ENCODE measurements at places on chromosomes 6 and 20.
A peak's percentile ranks its signal among the peaks of the same experiment; 100 is the strongest.

- no peak for DNase-seq
Observed at GRCh38 chr6:32195652-32195901, 3.1 kb upstream of the GPSM3 start.

DNA sequence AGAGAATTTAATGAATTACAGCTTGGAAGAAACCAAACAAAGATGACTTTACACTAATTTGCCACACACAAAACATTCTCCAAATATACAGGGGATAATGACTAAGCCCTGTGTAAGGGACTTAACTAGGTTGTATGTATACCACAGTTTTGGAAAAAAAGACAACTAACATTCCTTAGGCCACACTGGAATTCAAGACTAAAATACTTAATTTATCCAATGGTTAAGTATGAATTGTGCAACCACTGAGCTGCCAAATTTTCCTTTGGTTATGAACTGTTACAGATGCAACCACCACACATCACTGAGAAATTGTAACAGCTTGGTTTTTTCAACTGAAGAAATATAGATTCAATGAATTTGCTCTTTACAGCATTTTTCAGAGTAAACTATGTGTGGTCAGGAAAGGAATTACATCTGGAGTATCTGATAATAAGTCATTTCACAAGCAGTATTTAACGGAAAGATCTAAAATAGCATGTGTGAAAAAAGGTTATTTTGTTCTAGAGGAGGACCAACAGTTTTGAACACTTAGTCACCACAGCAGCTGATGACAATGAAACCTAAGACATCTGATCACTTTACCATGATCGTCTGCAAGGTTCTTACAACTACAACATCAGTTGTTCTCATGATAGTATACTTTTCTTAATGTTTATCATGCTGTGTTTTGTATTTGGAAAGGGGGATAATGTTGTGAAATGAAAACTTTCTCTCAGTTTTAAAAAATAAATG is 318.8 kb downstream of the BCKDHB start:
- no peak for DNase-seq

GRCh38 chr6:35453236-35453635 is 1.1 kb downstream of the FANCE start:
- DNase-seq, result no peak

- no peak for DNase-seq
Observed at GRCh38 chr6:66568271-66568670, 861.2 kb upstream of the EYS start.

DNA sequence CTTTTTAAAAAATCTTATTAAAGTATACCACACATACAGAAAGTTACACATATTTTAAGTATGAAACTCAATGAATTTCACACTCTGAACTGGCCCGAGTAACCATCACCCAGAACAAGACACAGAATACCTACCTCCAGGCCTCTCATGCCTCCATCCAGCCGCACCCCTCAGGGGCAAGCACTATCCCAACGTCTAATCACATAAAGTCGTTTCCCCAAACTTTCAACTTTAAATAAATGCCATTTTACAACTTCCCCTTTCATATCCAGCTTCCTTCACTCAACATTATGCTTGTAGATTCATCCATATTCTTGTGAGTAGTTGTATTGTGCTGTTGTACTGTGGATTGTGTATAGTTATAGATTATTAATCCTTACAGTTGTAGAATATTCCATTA is 539.1 kb downstream of the CD83 start:
- DNase-seq, result no peak

DNA sequence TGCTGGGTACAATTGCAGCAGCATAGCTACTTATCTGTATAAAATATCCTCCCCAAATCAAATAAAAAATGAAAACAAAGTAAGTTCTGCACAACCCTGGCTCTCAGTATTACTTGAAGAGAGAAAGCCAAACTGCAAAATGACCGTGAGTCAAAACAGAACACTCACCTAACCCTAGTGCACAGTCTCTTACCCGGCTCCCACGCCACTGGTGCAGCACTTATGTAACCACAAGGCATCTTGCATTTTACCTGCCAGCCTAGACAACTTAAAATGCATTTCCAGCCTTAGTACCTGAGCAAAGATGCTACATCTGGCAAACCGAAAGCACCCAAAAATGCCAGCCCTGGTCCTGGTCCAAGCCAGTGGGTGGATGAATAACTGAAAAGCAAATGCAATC is 12.4 kb upstream of the SIRPB1 start:
- DNase-seq, result no peak

DNA sequence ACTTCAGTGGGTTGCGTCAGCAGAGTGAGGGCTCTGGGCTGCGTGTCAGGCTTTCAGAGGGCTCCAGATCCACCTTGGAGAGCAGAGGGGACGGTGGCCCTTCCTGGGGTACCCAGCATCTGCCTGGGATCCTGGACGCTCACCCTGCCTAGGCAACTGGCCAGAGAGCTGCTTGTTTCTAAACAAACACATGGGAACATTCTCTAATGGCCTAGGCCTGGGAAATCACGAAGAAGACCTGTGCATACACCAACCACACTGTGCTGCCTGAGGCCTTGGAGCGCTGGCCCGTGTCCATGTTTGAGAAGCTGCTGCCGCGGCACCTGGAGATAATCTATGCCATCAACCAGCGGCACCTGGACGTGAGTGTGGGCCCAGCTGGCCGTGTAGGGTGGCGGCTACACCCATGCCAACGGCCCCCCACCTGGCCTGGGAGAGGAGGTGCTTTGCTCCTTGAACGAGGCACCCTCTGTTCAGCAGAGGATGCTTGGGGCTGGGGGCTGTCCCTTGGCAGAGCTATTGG is 32.2 kb downstream of the PYGB start:
- DNase-seq, result no peak

DNA sequence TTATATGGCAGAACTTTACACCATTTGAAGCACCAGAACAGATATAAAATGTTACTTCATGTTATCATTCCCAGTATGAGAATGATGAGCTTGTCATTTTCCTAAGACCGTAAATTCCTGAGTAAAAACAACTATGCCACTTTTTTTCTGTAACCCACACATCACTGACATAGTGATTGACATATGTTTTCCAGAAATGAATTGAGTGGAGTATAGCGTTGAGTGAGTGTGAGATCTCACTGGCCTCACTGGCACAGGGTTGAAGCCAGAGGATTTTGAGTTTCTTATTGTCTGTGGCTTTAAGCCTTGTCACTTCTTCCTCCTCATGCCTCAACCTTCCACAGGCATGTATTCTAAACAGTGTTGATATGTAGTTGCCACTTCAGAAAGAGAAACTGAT is 62.3 kb downstream of the PDE7B start:
- DNase-seq, result no peak

GRCh38 chr6:80550281-80550680 is 443.8 kb downstream of the BCKDHB start:
- DNase-seq, result no peak

- no peak for DNase-seq
Observed at GRCh38 chr20:38833154-38833856, 27.8 kb downstream of the PPP1R16B start.

- DNase-seq, result no peak
Observed at GRCh38 chr20:39290575-39290974, 328.4 kb downstream of the DHX35 start.

DNA sequence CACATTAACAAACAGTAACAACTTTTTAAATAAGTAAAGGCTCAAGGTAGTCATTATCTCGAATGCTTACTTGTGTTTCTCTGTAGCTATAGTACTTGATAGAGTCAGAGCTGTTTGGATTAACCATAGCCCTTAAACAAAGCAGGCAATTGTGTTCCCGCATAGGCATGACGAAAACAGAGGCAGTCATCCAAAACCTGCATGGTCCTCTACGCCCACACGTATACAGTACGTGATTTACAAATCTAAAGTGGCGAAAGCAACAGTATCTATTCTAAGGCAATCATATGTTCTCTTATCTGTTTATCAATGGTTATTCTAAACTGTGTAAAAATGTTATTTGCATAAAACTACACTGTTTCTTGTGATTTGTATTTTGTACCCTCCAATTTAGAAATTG is 31.8 kb downstream of the HFE start:
- no peak for DNase-seq

DNA sequence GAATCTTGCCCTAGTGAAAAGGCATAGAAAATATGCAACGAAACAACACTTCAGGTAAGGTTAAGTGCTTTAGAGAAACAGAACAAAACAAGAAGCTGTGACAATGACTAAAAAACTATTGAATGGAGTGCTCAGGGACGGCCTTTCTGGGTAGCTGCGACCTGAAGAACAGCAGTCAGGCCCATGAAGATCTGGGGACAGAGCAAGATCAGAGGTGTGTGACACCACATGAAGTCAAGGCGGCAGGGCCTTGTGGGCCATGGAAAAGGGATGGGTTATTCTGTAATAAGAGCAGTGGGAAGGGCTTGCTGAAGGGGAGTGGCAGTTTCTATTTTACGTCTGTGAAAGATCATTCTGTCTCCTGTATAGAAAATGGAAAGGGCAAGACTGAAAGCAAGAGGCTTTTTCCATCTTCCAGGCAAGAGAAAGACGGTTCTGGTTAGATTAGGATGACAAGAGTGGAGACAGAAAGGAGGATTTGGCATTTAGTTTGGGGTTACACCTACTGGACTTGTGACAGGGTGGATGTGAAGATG is 5.1 kb downstream of the UBE2V1 start:
- no peak for DNase-seq

DNA sequence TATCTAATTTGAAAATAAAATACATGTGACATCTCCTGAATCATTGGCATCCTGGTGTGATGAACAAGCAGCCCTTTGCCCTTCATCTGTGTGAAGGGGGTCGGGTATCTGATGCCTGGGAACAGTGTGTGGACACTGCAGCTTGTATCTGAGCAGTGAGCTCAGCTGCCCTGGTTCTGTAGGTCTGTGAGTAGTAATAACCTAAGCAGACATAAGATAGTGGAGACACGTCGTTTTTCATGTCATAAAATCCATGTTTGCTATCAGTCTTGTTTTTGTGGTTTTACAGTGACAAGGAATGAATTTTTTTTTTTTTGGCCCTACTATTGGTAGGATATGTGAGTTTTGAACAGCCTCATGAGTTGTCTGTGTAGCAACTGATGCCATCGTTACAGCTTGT is 133.0 kb downstream of the JARID2 start:
- DNase-seq, result no peak

GRCh38 chr6:53124131-53124800 is 24.4 kb downstream of the GCM1 start:
- no peak for DNase-seq

DNA sequence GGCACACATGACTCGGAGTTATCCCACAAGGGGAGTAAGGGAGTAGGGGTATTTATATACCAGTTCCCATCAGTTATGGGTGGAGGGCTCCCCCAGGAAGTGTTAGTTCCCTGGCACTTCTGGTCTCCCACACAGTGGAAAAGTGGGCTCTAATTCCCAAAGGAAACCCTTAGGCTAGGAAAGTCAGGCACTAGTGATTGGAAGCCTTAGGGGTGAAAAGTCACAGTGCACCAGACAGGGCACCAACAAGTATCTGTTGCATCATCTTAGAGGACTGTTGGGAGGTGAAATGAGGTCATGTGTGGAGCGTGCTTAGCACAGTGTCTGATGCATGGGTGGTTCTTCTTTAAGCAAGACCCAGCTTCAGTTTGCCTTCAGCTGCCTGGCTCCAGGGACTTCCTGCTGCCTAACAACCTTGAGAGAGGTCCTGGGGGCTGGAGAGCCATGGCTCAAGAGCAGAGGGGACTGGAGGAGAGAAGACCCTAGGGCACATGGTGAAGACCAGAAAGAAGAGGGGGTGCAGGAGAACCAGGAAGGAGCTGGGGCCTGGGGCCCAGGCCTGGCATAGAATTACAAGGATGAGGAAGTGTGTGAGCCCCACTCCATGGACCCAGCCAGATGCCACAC is 7.5 kb upstream of the FOXP4 start:
- no peak for DNase-seq

GRCh38 chr6:71153755-71154325 is 134.8 kb upstream of the OGFRL1 start:
- no peak for DNase-seq

GRCh38 chr6:148628251-148628650 is 118.6 kb upstream of the UST start:
- DNase-seq, result no peak

GRCh38 chr6:154758125-154758524 is 24.9 kb downstream of the SCAF8 start:
- no peak for DNase-seq

- no peak for DNase-seq
Observed at GRCh38 chr20:32908334-32909292, 49.9 kb downstream of the EFCAB8 start.

GRCh38 chr20:43969501-43970182 is 55.0 kb downstream of the TOX2 start:
- DNase-seq, result no peak

DNA sequence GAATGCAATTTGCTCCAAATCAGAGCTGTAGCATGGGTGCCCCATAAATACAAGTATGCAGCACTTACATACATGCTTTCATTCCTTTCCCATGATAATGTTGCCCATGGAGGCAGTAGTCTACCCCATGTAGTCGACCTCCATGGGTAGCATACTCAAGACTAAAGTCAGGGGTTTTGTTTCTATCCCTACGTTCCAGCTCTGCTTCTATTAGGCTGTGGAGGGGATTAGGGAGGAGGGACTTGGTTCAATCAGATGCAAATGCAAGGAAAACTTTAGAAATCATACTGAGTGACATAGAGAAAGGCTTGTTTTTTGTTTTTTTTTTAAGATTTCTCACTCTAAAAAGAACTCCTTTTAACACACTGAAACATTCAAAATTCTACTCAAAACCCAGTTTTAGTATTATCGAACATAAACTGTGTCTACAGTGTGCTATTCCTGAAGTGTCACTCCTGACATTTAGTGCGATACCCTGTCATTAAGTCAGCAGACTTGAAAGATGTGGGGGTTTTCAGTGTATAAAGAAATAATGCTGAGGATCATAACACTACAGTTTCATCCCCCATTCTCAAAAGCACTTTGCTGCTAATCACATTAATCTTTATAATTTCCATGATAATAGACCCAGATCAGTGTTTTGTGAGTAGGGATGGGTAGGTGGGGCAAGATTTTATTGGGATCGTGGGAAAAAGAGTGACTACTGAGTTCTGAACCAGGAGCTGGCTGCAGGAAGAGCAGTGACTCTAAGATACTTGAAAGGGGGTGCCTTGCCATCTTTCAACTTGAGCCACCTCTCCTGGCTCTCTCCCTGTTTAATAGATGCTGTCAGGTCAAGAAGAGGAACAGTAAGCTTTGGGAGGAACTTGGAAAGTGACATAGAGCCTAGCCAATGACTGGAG is 40.4 kb upstream of the SCML4 start:
- DNase-seq, result no peak

DNA sequence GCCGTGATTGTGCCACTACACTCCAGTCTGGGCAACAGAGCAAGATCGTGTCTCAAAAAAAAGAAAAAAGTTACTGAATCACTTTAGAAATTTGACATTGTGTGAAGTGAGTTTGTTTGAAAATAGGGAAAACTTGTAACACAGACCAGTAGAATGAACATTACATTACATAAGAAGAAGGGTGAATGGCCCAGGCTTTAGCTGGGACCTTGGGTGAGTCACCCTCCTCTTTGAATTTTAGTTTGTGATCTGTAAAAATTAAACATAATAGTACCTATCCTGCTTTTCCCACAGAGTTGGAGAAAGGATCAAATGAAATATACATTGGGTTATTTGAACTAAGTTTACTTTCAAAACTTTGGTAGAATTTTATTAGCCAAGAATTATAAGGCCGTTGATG is 56.3 kb downstream of the KCNS1 start:
- DNase-seq, result no peak

GRCh38 chr6:41846666-41847237 is 48.4 kb downstream of the USP49 start:
- peak; percentile 46 for DNase-seq
